ENCODE measurements at places on chromosomes 11 and 22. TPM values are rescaled to one million over a fixed set of nuclear protein-coding genes. Genes with fewer than 3 reads are reported as not detected.

DNA sequence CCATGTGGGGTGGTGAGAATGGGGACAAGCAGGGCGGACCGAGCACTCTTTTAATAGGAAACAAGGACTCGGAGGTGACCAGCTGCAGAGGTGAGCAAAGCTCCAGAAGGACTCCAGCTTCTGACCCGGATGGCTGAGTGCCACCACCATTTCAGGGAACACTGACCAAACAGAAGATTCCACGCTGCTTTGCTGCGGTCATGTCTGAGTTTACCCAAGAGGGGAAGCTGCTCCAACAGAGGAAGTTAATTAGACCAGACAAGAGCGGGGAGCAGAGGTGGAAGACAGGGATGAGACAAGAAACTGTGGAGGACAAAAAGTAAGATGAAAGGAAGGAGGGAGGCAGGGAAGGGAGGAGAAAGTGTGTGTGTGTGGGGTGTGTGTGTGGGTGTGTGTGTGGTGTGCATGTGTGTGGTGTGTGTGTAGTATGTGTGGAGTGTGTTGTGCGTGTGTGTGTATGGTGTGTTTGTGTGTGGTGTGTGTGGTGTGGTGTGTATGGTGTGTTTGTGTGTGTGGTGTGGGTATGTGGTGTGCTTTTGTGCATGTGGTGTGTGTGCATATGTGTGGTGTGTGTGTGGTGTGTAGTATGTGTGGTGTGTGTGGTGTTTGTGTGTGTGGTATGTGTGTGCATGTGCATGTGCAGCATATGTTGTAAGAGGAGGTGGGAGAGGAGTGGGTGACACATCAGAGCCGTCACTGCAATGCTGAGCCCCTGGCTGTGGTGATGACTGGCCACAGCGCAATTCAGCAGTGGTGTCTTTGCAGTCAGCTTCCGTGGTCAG, 82.2 kb upstream of the AKIP1 start:
- no peak for DNase-seq

GRCh38 chr11:64297699-64298358, 2.3 kb upstream of the CATSPERZ start:
- no peak for DNase-seq

GRCh38 chr11:30921811-30922210, 335.7 kb upstream of the MPPED2 start:
- no peak for DNase-seq

- DNase-seq = peak; percentile 78
These were observed 58.1 kb downstream of the CHRDL2 start for GRCh38 chr11:74672956-74673692.

DNA sequence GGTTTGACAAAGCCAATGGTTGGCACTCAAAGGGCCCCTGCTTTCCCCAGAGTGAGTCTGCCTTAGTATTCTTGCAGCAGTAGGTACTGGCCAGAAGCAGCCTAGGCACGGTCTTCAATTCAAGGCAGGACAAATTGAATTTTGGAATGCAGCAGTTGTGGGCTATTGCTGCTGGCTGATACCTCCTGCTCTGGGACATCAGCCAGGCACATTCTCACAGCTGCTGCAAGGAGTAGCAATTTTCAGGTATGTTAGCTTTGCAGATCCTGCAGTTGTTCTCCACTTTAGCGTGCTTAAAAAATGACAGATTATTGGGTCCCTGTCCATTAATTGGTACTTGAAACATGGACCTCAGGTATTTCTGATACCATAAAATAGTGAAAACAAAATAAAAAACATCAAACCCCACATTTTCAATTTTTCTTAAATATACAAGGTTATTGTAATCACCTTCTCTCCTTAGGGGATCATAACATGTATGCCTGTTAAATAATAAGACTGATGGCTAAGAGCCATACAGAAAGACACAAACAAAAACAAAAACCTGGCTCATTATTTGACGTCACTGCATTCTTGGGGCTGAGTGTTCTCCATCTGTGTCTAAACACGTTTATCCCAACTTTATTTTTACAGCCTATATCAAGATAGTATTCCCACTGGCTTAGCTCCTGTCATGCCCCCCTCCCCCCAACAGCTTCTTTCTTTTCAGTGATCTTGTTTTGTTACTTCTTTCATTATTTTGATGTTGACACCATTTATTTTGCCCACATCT, 85.1 kb upstream of the CARD18 start:
- no peak for DNase-seq

- no peak for DNase-seq
These were observed 2.7 kb upstream of the HBG2 start for GRCh38 chr11:5257296-5257695.

GRCh38 chr11:113673550-113674396, 32.3 kb downstream of the TMPRSS5 start:
- DNase-seq = no peak

DNA sequence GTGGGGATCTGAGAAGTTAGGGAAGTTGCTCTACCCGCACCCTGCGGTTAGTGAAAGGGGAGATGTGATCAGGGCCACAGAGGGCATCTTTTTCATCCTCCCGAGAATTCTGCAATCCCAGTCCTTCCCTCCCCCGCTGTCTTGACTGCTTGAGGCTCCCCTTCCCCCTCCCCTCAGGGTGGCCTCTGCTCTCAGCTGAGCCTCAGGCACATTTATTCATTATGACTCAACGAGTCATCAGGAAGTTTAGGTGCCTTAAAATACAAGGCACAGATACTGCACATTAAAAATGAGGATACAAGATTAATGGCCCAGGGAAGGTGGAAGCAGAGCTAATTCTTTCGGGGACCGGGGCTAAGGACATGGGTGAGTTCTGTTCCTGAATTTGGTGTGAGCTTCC, 104.0 kb downstream of the CACNA1I start:
- no peak for DNase-seq

DNA sequence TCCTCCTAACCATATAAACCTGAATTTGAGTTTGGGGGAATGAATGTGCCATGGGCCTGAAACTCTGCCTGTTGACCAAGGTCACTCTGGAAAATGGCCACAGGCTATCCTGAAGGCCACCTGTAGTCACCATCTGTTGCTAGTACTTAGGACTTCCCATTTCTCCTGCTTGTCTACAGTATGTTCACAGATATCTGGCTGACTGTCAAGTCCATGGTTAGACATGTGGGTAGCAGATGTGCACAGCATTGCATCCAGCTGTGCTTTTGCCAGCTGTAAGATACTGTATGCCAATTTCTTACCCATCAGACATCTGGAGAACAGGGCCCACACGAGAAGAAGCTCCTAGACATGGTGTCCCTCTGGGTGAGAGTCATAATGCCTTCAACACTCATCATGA, 475.4 kb downstream of the INSC start:
- no peak for DNase-seq

RAB38 gene
- total RNA-seq = 11.8 TPM

SMC1B gene
- not detected for total RNA-seq

RTN4RL2 gene
- total RNA-seq = 0.25 TPM

ZNF215 gene
- total RNA-seq = 0.36 TPM

TTC36 gene
- 3.6 TPM for total RNA-seq

All from omental fat pad (tissue), 4 donors.